H4 (cell line): ENCODE measurements at places on chromosomes 6 and 20. TPM values are rescaled to one million over a fixed set of nuclear protein-coding genes. Genes with fewer than 3 reads are reported as not detected.
A peak's percentile ranks its signal among the peaks of the same experiment; 100 is the strongest.

DNA sequence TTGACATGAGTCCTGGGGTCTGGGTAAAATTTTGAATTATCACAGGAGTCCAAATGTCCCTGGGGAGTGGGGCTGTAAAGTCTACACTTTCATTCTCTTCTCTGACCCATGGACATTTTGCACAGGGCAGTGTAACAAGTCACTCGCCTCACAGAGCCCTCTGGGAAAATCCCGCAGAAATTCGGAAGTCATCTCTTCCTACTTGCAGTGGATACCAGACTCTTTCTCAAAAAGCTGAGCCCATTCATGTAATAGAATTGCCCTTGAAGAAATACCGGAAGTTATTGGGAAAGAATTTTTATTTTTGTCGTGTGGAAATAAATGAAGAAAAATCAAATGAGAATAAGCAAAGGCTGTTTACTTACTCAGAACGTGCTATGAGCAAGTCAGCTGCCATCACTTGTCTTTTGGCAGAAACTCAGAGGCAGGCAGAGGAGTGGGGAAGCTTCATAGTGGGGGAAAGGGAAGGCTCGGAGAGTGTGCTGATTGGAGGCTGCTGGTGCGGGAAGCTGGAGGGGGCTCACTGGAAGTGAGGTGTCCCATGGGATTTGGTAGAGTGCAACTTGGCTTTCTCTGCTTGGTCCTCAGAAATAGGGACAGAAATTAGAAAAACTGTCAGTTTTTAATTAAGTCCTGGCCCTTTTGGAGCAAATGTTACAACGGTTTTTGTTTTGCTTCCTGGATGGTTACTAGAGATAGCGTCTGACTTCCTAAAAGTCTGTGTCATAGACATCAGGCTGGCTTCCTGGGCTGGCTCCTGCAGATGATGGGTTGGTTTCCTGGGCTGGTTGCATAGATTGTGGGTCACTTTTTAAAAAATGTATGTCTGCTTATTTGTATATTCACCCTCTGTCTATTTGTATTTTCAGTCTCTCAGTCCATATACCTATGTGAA lies 79.8 kb upstream of the EEF1E1 start:
- no peak for DNase-seq

DNA sequence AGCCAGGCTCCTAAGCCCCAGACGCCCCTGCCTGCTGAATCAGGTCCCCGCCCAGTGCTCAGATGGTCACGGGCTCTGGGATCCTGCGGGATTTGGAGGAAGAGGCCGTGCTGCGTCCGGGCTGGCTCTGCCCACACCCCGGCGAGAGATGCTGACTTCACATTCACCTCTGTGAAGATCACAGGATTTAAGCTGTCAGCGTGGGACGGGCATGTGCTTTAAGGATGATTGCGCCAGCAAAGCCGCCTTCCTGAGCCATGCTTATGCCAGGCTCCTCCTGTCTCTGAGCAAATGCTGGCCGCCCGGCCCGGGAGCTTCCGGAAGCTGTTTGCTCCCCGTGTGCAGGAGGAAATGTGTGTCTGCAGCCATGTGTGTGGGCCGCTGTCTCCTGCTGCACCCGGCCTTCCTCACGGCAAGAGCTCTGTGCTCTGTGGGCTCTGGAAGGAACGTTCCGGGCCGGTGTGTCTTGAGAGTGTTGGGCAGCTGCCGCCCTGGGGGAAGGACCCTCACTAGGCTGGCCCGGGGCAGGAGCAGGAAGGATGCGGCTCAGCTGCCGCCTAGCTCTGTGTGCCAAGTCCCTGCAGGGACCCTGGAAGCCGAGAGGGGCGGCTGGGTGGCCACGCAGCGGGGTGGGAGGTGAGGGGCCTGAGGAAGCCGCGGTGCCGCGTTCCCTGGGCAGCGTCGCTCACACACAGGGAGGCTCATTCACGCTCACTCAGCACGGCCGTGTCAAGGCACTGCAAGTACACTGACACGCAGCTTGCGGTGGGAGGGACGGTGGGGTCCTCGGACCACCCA lies 19.0 kb upstream of the BHLHE23 start:
- no peak for DNase-seq

DNA sequence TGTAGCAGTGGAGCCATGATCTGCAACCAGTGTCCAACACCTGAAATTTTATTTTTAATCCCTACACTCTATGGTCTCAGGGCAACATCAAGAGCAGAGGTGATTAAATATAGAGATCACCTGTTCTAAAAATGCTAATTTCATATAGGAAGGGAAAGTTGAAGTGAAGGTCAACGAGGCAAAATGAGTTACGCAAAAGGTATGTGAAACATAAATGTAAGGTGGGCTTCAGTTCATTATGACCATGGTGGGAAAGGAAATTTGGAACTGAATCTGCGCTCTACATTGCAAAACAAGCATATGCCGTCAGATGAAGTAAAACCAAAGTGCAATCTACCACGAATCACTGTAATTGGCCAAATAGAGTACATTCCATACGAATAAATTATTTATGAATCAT lies 35.2 kb upstream of the STMND1 start:
- DNase-seq, result no peak

DNA sequence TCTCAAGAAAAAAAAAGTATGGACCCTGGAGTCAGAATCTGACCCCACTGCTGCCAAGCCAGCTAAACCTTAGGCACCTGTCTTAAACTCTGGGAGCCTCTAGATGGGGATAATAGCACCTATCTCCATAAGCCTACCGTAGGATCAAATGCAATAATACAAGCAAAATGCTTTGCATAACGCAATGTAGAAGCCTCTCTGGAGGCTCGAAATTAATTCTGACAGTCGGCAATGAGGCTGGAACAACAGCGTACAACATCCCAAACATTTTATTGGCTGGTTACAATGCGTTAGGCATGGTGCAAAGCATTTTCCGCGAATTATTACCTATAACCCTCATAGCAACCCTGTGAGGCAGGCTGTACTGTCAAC lies 521 bp downstream of the CDK5RAP1 start:
- no peak for DNase-seq

DNA sequence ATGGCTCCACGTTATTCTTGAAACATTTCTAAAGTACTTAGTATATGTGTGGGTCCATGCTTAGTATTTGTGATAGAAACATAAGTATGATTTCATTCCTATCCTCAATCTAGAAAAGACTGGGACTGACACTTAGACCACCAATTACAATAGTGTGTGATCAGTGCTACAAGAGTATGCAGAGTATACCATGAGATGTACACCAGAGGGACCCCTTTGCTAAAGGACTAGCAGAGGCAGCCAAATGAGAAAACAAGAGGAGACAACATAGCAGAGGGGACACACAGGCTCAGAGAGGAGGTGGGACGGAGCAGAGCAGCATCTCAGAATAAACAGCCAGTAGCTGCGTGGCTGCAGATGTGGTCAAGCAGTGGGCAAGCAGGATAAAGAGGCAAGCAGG lies 21.0 kb downstream of the RMND1 start:
- DNase-seq, result no peak

GRCh38 chr6:141316236-141316635 lies 816.5 kb upstream of the GJE1 start:
- DNase-seq, result no peak

DNA sequence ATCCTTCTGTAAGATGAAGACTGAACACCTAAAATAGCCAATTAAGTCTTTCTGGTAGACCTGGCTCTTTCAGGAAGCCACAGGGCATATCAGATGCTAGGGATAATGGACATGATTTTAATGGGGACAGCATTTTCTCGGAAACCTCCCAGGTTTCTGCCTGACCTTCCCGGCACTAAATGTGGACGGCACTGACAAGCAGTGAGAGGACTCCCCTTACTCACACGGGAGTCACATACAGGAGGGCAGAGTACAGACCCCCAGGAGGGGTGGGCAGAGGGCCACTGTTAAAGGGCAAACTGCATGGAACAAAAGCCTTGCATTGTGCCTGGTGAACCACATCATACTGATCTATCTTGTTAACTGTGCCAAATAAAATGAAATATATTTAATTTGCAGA lies 19.9 kb downstream of the PSMG4 start:
- DNase-seq, result no peak

DNA sequence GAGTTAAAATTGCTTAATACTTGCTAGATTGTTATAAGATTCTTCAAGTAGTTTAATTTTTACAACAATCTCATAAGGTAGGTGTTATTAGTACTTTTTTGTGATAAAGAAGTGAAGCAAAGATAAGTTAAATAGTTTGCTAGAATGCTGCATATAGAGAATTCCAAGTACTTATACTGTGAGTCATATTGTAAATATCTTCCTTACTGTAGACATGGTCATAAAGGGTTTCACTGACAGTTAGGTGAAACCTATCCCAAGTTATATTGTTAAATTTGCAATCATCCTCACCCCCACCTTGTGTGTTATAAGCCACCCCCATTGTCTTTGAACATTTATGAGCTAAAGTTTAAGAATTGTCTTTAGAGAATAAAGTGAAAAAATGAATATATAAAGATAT lies 142.0 kb downstream of the FAM83B start:
- DNase-seq, result no peak

- peak; percentile 37 for DNase-seq
Observed at GRCh38 chr20:49397525-49397924, 84.9 kb downstream of the KCNB1 start.

GRCh38 chr20:36941401-36941835 lies 10.1 kb downstream of the SAMHD1 start:
- no peak for DNase-seq

DNA sequence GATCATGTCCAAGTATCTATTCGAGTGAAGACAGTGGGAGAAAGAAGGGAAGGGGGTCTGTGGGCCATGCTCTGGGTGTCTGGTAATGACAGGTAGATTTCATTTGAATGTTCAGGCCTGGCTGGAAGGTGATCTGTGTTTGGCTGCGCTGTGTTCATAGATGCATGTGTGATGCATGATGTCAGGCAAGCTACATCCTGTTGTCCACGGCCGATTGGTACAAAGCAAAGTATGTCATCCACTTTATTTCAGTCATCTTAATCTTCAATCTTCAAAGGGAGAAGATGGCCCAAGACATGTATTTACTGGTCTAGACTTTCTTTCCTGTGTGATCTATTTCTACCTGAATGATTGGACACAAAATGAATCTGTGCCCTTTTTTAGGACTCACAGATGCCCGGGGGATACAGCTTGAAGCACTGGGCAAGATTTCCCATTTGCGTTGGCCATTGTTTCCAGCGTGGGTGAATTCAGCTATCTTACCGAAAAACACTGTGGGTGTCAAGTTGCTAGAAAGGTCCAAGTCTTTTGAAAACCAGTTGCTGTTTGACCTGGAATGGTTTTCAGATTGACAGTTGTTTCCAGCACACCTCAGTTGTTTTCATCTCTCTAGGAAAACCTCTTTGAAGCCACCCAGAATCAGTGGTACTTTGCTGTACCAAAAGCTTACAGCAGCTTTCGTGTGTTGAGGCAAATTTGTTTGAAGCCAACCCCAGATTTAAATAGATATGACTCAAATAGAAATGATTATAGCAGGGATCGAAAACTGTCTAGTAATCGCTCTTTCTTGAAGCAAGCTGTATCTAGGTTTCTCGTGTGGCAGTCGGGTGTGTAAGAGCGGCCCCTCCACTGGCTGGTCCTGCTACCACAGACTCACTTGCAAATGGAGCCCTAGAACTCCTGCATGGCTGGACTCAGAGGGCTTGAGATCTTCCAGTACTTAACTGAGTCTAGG lies 27.2 kb downstream of the DUSP22 start:
- DNase-seq, result no peak

GRCh38 chr20:32982617-32983458 lies 21.4 kb downstream of the SUN5 start:
- peak; percentile 33 for DNase-seq

GRCh38 chr6:64186592-64186991 lies 551.0 kb downstream of the PHF3 start:
- no peak for DNase-seq

- peak; percentile 76 for DNase-seq
Observed at GRCh38 chr20:61436667-61437279, 184.7 kb downstream of the CDH4 start.

DNA sequence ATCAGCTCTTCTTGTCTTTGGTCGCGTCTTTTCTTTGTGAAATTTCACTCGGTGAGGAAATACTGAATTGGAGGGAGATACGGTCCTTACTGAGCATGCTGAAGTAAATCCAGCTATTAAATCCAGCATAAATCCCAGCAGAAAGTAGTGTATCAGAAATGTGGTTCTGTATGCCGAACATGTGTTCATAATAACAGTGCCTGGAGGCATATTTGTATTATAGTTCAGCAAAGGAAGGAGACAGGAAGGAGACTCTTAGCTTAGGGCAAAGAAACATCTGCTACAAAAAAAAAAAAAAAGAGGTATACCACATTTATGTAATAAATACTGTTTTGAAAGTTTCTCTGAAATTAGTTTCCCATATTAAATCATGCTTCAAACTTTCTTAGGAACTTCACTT lies 211.8 kb downstream of the PLCB4 start:
- DNase-seq, result no peak

Gene ETV7
- total RNA-seq, result 0.99 and 1.2 TPM in 2 replicates

Gene TFAP2B
- not detected in 2 replicates for total RNA-seq

Gene CALHM5
- total RNA-seq, result 7.1 and 8.7 TPM in 2 replicates

Gene TGM2
- 7.0 and 7.1 TPM in 2 replicates for total RNA-seq

Gene SLC35D3
- total RNA-seq, result not detected in 2 replicates
